ENCODE measurements at places on chromosomes 11 and 22. TPM values are rescaled to one million over a fixed set of nuclear protein-coding genes. Genes with fewer than 3 reads are reported as not detected.

The NCAM1 gene
- 5.0 TPM for total RNA-seq

The CXCR5 gene
- not detected for total RNA-seq

The KRTAP5-4 gene
- not detected for total RNA-seq

- DNase-seq = no peak
Observed at GRCh38 chr11:118082880-118083552, 3.7 kb downstream of the SMIM35 start.

- DNase-seq = peak; percentile 13
Observed at GRCh38 chr11:80595011-80595410, 1154.2 kb upstream of the TENM4 start.

- no peak for DNase-seq
Observed at GRCh38 chr22:30265131-30265720, 1.4 kb downstream of the OSM start.

- no peak for DNase-seq
Observed at GRCh38 chr11:133776671-133777367, 68.5 kb downstream of the SPATA19 start.

GRCh38 chr11:128852327-128853023, 14.6 kb downstream of the KCNJ1 start:
- DNase-seq = no peak

DNA sequence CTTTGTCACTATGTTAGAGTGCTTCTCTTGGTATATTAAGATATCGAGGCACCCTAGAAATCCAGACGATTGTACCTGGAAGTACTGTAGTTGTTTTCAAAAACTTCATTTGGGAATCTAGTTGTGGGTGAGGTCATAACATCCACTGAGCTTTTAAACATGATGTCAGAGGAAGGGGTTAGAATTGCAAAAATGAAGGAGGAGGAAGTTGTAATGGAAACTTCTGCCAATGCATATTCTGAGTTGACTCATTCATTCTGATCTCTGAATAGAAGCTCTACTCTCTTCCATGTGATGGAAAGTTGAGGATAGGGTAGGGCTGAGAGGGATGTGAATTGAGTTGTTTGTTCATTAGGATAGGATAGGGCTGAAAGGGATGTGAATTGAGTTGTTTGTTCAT, 7.7 kb downstream of the CD44 start:
- no peak for DNase-seq
